ENCODE measurements at places on chromosomes 6 and 20.
A peak's percentile ranks its signal among the peaks of the same experiment; 100 is the strongest.

GRCh38 chr6:10478187-10479040 is 42.7 kb upstream of the GCNT2 start:
- DNase-seq, result peak; percentile 57

- DNase-seq, result no peak
Observed at GRCh38 chr20:18978311-18978710, 164.7 kb downstream of the SCP2D1 start.

- DNase-seq, result peak; percentile 20
Observed at GRCh38 chr6:107670792-107671199, 153.3 kb downstream of the SCML4 start.

- DNase-seq, result no peak
Observed at GRCh38 chr6:3633711-3634110, 117.8 kb downstream of the PXDC1 start.

GRCh38 chr6:39312912-39313525 is 1.2 kb downstream of the KCNK17 start:
- no peak for DNase-seq

DNA sequence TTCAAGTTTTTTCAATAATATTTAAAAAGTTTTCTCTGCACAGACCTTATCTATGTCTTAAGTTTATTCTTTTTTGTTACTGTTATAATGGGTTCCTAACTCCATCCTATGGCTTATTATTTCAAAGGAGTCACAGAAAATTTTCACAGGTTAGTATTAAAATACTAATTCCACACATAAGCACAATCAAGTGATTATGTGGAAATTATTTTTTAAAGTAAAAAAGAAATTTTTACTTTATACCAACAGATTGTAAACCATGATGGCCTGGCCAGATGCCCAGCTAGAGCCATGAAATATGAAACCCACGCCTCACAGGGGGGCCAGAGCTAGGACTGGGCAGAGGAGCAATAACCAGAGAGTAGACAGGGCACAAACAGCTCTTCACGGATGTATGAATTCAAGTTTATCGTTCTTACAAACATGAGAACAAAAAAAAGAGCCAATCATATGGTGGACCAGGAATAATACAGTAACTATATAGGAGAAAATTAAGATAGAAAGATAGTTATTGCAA is 34.0 kb downstream of the NUDT3 start:
- no peak for DNase-seq

DNA sequence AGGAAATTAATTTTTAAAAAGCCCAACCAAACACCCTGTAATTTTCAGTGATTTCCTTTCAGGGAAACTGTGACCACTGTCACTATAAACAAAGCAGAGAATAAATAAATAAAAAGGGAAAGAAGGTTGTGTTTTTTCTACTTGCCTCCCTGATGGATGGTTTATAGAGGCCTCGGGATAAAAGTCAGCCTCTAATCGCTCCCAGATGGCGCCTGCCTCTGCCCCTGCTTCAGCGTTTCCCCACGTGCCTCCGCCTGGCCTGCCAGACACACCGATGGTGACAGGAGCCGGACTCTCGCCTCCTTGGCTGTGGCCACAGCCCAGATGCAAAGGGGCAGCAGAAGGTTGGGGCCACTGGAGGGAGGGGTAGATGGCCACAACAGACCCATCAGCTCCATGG is 327.7 kb downstream of the CDC5L start:
- DNase-seq, result no peak

GRCh38 chr6:52900536-52900935 is 9.0 kb downstream of the GSTA3 start:
- DNase-seq, result no peak

DNA sequence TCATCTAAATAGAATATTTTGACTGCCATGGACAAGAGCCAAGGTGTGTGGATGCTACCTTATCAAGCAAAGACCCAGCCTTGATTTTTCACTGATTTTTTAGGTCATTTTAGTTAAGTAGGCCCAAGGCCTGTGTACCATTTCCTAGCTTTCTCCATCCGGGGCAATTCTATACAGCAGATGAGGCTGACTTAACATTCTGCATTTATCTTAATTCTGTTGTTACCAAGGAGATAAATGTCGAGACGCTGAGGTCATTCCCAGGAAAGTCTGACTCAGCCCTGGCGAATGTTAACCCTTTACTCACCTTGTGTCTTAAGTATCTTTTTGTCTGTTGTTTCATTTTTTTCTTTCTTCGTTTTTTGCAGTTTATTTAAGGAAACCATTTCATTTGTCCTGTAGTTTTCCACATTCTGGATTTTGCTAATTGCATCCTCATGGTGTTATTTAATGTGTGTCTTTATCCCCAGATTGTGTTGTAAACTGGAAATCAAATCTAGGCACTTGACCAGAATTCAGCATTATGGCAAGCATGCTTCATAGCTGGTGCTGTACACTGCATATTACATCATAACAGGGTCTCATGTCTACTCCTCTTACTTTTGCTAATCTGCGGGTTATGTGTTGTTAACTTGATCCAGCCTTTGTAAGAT is 277.0 kb downstream of the CDKAL1 start:
- no peak for DNase-seq

DNA sequence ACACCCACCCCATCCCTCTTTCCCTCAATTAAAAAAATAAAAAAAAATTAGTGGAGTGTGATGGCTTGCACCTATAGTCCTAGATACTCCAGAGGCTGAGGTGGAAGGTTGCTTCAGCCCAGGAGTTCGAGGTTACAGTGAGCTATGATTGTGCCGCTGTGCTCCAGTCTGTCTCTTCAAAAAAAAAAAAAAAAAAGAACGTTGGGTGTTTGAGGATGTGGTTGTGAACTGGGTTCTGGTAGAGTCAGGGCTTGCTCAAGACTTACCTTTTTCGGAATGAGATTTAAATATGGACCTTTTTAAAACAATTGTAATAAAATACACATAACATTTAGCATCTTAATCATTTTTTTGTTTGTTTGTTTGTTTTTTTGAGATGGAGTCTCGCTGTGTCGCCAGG is 211.9 kb downstream of the OR2B2 start:
- DNase-seq, result no peak

DNA sequence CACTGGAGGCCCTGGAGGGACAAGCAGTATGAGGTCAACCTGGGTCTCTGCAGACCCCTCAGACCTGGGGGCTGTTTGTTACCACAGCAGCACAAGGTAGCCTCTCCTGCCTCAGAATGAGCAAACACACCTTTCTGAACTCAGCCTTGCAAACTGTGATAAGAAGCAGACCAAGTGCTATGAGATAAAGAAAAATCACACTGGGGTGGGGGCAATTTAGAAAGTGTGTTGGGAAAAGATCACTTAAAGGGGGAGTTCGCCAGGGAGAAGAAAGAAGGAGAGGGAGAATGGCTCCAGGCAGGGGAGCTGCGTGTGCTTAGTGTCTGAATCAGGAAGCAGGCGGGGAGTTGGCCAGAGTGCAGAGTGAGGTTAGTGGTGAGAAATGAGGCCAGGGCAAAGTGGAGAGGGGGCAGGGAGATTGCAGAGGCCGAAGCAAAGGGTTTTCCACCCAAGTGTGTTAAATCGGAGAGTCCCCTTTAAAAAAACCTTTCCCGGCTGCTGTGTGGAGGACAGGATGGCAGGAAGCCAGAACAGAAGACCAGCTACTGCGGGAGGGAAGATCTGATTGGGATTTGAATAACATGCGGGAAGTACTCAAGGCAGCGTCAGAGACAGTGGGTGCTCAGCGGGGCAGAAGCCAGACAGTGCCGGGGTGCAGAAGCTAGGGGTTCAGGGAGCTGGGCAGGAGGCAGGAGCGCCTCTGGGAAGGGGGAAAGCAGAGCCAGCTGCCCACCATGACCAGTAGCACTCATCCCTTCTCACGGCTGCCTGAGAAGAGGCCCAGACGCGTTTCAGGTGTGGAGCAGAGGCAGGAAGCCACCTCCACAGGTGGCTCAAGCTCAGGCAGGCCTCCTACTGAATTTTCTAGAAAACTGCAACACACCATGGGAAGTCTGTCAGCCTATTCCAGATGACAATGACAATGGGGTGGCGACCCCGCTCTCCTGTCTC is 9.0 kb downstream of the ADA start:
- no peak for DNase-seq

GRCh38 chr20:39112178-39112743 is 150.1 kb downstream of the DHX35 start:
- peak; percentile 5 for DNase-seq

GRCh38 chr6:165552248-165552736 is 110.7 kb downstream of the PDE10A start:
- DNase-seq, result no peak

- DNase-seq, result no peak
Observed at GRCh38 chr6:101178748-101179147, 214.8 kb upstream of the GRIK2 start.

DNA sequence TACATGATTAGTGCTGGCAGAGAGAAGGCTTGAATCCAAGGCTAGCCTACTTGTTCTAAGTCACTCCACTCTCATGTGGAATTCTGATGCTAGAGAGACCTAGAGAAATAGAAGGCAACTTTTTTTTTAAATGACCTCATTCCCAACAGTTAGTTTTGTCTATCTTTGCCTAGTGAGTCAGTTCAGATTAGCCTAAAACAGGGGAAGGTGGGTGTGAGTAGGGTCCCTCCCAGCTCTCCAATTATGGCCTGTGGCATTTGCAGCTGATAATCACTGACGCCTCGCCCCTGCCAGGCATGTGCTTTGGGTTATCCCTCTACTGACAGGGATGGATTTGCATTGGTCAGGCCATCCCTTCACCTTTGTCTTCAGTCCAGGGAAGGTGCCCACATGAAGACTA is 13.6 kb downstream of the TXLNB start:
- no peak for DNase-seq

DNA sequence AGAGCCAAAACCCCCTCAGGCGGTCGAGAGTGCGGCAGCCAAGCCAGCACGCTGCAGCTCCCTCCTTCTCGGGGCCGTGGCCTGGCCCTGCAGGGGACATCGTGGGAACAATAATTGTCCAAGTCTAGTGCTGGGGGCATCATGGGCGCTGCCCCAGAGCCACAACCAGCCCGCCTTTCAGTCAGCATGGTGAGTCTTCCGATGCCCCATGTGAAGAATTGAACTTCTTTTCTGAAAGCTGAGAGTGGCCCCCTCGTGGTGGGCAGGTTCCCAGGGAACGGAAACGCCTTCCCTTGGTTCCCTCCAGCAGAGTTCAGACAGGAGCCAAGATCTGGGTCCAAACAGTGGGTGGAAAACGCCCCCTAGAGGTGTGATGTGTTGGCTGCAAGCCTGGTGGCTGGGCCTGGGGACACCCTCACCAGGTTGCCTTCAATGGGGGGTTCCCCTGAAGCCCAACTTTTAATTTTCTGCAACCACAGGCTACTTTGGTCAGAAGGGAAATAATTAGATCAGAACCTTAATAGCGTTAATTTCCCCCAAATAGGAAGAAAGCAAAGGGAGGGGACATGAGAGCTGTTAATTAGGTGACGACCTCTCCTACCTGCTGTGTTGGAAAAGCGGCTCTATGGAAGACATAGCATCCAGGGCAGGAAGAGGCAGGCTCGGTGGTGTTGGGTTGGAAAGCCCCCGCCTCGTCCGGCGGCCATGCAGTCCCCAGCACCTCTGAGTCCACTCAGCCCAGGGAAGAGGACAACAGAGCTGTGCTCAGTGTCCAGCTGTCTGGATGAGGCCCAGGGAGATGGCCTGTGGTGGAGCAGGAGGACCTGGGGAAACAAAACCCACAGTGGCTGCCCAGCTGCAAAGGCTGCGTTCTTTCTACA is 4.7 kb upstream of the MRGBP start:
- DNase-seq, result peak; percentile 68

DNA sequence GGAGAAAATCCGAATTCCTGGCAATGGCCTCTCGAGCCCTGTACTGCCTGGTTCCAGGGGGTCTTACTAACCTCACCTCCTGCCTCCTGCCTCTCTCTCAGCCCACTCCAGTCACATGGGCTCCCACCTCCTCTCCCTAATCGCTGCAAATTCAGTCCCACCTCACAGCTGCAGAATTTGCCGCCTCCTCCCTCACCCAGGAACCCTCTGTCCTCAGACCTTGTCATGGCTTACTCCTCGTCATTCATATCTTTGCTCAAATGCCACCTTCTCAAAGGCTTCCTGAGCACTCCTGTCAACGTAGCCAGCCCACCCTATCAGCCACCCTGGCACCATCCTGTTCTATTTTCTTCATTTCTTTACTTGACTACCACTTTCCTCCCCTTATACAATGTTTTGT is 89.0 kb downstream of the SLC2A10 start:
- no peak for DNase-seq

DNA sequence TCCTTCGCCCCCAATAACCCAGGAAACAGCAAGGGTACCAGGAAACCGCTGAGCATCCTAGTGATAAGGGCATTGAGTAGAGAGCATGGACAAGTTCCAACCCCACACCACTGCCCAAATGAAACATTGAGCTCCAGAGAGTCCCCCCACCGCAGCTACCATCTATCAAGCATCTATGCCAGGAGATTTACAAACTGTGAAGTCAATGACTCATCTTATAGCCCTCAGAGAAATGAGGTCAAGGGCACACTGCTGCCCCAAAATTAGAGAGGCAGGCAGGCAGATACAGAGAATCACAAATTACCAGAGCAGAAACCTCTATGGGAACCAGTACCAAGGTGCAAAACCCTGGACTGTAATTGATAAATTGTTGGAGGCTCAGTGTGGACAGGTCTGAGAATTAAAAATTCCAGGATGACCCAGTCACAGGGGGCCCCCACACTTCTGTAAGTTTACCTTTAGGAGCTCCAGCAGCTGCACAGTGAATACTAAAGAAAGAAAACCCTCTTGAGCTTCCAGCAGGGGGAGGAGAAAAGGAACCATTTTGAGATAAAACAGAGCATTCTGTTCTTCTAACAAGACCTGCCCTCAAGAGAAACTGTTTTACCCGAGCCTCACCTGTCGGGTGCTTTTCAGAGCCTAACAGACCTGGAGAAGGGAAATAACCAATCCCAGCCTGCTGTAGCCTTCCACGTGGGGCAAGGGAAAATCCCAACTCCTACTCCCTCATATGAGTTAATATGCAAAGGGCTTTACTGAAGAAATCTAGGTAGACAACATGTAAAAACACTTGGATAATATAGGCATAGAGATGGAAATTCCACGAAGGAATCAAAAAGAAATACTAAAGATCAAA is 118.0 kb upstream of the ARID1B start:
- no peak for DNase-seq

DNA sequence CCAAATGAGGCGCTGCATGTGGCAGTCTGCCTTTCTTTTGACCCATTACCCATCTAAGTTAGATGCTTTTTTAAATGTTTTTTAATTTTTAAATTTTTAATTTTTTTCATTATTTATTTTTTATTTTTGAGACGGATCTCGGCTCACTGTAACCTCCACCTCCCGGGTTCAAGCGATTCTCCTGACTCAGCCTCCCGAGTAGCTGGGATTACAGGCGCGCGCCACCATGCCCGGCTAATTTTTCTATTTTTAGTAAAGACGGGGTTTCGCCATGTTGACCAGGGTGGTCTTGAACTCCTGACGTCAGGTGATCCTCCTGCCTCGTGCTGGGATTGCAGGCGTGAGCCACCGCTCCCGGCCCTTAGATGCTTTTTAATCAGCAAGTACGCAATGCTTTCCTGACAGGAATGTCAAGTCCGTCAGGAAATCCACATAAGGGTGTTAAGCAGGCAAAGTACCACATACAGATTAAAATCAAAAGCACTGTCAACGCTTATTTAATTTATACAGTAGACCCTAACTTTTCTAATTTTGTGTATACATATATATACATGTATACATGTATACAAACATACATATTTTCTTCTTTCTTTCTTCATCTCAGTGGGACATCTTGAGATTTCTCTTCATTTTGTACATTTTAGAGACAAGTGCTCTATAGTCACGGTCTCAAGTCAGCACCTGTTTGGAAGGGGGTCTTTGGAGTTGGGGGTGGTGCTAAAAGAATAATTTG is 995 bp upstream of the GSTA4 start:
- DNase-seq, result peak; percentile 71
